Activated effector memory CD4-positive, alpha-beta T cell treated with anti-CD3 and anti-CD28 coated beads, Interleukin-2, amount 50 U/mL, for 16 hours (primary cell): ENCODE measurements at places on chromosomes 7 and 10.

- no peak for DNase-seq
Observed at GRCh38 chr7:53110425-53110824, 75.0 kb downstream of the POM121L12 start.

GRCh38 chr7:38462819-38463218 lies 168.4 kb downstream of the AMPH start:
- no peak for DNase-seq

GRCh38 chr10:37703833-37704382 lies 153.5 kb downstream of the ZNF248 start:
- DNase-seq, result no peak

DNA sequence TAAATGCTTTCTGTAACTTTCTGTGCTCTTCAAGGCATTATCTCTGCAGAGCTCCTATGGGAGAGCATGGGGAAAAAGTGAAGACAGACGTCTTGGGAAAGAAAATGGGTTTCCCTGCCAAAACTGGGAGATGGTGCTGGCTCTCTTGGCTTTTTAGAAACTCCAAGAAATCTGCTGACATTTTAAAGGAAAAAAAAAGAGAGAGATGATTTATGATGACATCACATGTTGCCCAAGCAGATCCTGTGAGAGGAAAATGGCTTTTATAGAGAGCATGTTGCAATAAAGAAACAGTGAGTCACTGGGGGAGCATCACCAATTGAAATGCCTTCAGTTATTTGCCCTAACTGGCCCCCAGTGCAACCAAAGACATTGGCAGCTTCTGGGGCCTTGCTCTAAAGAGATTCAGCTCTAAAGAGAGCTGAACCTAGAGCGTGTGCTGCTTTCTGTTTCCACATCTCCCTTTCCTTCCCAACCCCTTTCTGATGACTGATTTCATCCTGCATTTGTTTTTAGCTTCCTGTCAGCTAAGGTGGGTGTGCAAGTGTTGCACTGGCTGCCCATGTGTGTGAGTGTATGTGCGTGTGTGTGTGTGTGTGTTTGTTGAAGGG lies 37.7 kb downstream of the LRMDA start:
- no peak for DNase-seq

GRCh38 chr7:30390736-30391636 lies 87.6 kb downstream of the NOD1 start:
- no peak for DNase-seq

DNA sequence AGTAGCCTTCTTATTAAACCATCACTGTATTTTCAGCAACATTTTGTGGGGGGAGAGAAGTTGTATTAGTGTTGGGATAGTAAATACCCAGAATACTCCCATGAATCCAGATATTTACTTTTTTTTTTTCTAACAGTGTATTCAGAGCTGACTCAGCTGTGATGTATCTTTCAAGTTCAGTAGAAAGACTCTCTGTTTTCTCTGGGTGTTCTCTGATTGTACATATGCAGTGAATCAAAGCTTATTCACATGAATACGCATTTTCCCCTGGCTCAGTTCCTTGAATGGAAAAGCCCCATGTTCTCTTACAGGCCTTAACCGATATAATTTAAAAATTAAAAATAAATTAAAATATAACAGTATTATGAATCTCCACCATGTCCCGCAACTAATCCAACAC lies 1.3 kb downstream of the TFPI2 start:
- DNase-seq, result no peak
